ENCODE measurements at places on chromosomes 6 and 20. TPM values are rescaled to one million over a fixed set of nuclear protein-coding genes. Genes with fewer than 3 reads are reported as not detected.
A peak's percentile ranks its signal among the peaks of the same experiment; 100 is the strongest.

MUCL3 gene
- 0.07 TPM for total RNA-seq

SLC2A10 gene
- 24.9 TPM for total RNA-seq

CCM2L gene
- total RNA-seq: not detected

OOEP gene
- total RNA-seq: 7.0 TPM

GRCh38 chr6:43075670-43076463, at the start of gene PTK7:
PTK7 (plus strand) TSS chr6:43076314; CDS start chr6:43076489, 175 bp downstream.
- H3K36me3 ChIP-seq: peaks cover 14% of the 10 kb centered on the region
- no peaks in the 10 kb centered on the region for H3K27me3 ChIP-seq
- H3K27ac ChIP-seq: no peak within 1 kb of the TSS
- peaks cover 14% of the 10 kb centered on the region for H3K4me1 ChIP-seq
- DNase-seq: peak; percentile 76

- H3K27me3 ChIP-seq: no peaks in the 10 kb centered on the region
- H3K27ac ChIP-seq: no peak overlapping the region
- H3K4me1 ChIP-seq: no peaks in the 10 kb centered on the region
- H3K4me3 ChIP-seq: no peak overlapping the region
- no peak for DNase-seq
Measured at GRCh38 chr6:164208371-164208770, 793.9 kb downstream of the QKI start.

DNA sequence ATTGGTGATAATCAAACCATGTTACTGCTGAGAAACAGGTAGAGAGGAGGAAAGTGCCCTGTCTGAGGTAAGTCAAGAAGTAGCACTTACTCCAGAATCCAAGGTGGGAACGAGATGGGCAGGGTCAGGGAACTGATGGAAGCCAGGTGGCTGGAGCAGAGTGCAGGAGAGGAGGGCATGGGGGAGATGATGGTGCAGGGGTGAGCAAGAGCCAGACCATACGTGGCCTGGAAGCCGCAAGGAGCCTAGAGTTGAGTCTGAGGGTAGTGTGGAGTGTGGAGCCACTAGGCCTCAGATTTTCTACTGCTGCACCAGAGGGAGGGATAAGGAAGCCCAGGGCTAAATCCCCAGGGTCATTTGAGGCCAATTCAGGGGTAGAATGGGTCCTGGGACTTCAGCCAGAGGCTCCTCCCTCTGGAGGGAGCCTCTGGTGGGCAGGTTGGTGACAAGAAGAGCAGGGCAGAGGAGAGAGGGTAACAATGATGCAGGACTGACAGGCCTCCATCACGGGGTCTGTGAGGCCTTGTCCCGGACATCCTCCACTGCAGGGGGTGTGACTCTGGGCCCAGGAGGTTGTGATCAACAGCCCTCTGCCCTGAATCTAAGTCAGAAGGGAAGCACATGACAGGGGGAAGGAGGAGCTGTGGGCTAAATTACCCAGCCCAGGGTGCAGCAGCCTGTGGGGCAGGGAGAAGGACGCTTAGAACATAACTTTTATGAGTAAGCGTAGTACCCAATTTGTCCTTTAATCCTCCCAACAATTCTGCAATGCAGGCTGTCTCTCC, 28.7 kb downstream of the COX4I2 start:
- no peaks in the 10 kb centered on the region for H3K27me3 ChIP-seq

GRCh38 chr20:48875233-48875913, 46.1 kb upstream of the ARFGEF2 start:
- DNase-seq: no peak
- no peak overlapping the region for H3K4me3 ChIP-seq
- no peaks in the 10 kb centered on the region for H3K36me3 ChIP-seq
- H3K27ac ChIP-seq: no peak overlapping the region
- H3K4me1 ChIP-seq: peaks cover 24% of the 10 kb centered on the region
- peaks cover 17% of the 10 kb centered on the region for H3K27me3 ChIP-seq

GRCh38 chr6:14275493-14275851, 157.9 kb downstream of the CD83 start:
- H3K27me3 ChIP-seq: no peaks in the 10 kb centered on the region
- no peak for DNase-seq
- H3K27ac ChIP-seq: no peak overlapping the region
- peaks cover 5% of the 10 kb centered on the region for H3K36me3 ChIP-seq
- H3K4me3 ChIP-seq: no peak overlapping the region

DNA sequence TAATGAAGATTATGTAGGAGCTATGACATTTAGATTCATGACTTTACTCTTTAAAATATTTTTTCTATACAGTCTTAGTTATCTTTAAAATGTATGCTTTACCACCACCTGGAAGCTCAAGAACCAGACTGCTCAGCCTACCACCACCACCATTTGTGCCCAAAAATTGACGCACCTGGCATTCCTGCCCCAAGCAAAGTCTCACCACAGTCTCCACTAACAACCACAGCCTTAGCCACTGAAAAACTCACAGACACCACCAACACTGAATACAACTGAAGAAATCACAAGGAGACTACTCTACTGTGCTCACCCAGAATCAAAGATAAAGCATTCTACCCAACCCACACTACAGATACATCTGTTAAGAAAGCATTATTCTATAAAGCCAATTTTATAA, 201.9 kb upstream of the PDE10A start:
- no peak overlapping the region for H3K27ac ChIP-seq
- H3K4me3 ChIP-seq: no peak overlapping the region
- no peak for DNase-seq
- H3K27me3 ChIP-seq: peaks cover 33% of the 10 kb centered on the region

- peaks cover 13% of the 10 kb centered on the region for H3K4me1 ChIP-seq
- peaks cover 49% of the 10 kb centered on the region for H3K27me3 ChIP-seq
- peaks cover 3% of the 10 kb centered on the region for H3K36me3 ChIP-seq
- DNase-seq: peak; percentile 55
- H3K27ac ChIP-seq: no peak overlapping the region
Measured at GRCh38 chr6:166775180-166775922, 148.3 kb upstream of the RPS6KA2 start.

- no peak overlapping the region for H3K4me3 ChIP-seq
- no peaks in the 10 kb centered on the region for H3K36me3 ChIP-seq
- peaks cover 26% of the 10 kb centered on the region for H3K27me3 ChIP-seq
- H3K4me1 ChIP-seq: no peaks in the 10 kb centered on the region
Measured at GRCh38 chr20:62782893-62783278, 13.4 kb upstream of the MRGBP start.

DNA sequence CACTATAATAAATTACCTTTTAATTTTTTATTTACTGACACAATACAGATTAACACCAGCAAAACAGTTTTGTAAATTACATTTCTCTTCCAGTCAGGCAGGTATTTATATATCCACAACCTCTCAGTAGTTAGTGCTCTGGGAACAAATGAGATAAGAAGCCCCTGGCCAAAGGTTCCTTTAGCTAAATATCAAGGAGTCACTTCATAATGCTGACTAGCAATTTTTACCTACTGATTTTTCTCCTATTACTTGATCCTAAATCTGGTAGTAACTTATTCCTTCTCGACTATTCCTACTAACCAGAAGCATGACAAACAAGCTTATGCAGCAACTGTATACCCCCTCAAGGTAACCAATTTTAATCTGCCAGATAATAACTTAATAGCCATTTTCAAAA, 46.3 kb downstream of the SEC63 start:
- no peaks in the 10 kb centered on the region for H3K4me1 ChIP-seq
- DNase-seq: no peak
- no peak overlapping the region for H3K27ac ChIP-seq
- H3K4me3 ChIP-seq: no peak overlapping the region
- peaks cover 29% of the 10 kb centered on the region for H3K36me3 ChIP-seq
- no peaks in the 10 kb centered on the region for H3K27me3 ChIP-seq

GRCh38 chr20:59568509-59569024, 35.8 kb upstream of the PHACTR3 start:
- H3K27me3 ChIP-seq: peaks cover 54% of the 10 kb centered on the region
- no peak overlapping the region for H3K4me3 ChIP-seq
- H3K4me1 ChIP-seq: no peaks in the 10 kb centered on the region
- no peak overlapping the region for H3K27ac ChIP-seq
- no peaks in the 10 kb centered on the region for H3K36me3 ChIP-seq
- no peak for DNase-seq

DNA sequence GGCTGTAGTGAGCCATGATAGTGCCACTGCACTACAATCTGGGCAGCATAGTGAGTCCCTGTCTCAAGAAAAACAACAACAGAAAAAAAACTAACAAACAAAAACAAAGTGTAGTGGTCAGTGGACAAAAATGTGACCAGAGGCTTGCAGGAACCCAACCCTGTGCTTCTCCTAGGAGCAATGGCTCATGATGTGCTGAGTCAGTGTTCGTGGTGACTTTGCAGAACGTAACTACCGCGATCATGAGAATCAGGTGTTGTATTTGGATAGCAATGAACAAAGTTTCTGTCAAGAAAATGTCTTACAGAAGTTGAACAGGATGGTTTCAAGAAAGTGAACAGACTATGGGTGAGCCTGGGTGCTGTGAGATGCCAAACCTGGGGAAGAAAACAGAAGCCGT, 18.5 kb upstream of the FOXC1 start:
- H3K36me3 ChIP-seq: no peaks in the 10 kb centered on the region
- H3K4me1 ChIP-seq: no peaks in the 10 kb centered on the region
- no peak overlapping the region for H3K4me3 ChIP-seq
- no peak overlapping the region for H3K27ac ChIP-seq

DNA sequence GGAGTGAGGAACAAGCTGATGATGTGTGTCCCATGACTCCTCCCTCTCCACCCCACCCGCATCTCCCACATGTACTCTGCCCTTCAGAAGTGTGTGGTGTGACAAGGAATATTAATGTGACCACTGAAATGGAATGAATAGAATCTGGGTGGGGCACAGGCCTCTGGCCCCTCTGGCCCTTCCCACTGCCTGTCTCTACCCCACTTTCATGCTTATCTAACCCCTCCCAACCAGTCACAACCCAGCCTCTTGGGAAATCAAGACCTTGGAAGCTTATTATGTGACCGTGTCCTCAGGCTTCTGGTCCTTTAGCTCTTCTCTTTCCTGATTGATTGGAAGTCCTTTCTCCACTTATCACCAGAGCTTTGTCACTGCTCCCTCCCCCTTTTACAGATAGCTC, 312.2 kb upstream of the SOX4 start:
- no peak overlapping the region for H3K4me3 ChIP-seq
- H3K27ac ChIP-seq: no peak overlapping the region
- no peaks in the 10 kb centered on the region for H3K27me3 ChIP-seq
- DNase-seq: peak; percentile 60
- H3K4me1 ChIP-seq: peaks cover 35% of the 10 kb centered on the region

GRCh38 chr20:13870170-13870748, 85.4 kb downstream of the NDUFAF5 start:
- no peak overlapping the region for H3K4me3 ChIP-seq
- DNase-seq: no peak
- H3K4me1 ChIP-seq: no peaks in the 10 kb centered on the region
- peaks cover 11% of the 10 kb centered on the region for H3K27me3 ChIP-seq

- no peak overlapping the region for H3K27ac ChIP-seq
- no peaks in the 10 kb centered on the region for H3K4me1 ChIP-seq
- H3K27me3 ChIP-seq: peaks cover 39% of the 10 kb centered on the region
- DNase-seq: peak; percentile 53
- H3K4me3 ChIP-seq: peak overlapping the region; percentile 50
- peaks cover under 1% of the 10 kb centered on the region for H3K36me3 ChIP-seq
Measured at GRCh38 chr6:170152124-170152926, 138.6 kb downstream of the DLL1 start.

- H3K27me3 ChIP-seq: no peaks in the 10 kb centered on the region
- DNase-seq: no peak
- no peak overlapping the region for H3K27ac ChIP-seq
- H3K4me3 ChIP-seq: no peak overlapping the region
- peaks cover 15% of the 10 kb centered on the region for H3K4me1 ChIP-seq
- H3K36me3 ChIP-seq: no peaks in the 10 kb centered on the region
Measured at GRCh38 chr6:157732007-157732406, 91.0 kb upstream of the SNX9 start.

DNA sequence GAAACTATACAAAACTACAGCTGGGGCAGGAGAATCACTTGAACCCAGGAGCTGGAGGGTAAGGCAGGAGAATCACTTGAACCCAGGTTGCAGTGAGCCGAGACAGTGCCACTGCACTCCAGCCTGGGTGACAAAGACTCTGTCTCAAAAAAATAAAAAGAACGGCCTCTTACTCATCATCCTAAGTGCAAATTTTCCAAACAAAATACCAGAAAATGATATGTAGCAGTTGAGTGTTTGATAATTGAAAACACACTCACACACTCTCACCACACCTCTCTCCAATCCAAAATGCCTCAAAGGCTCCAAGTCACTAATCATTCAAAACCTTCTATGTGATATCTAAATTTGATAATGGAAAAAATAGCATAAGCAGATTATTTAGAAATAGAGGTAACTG, 198.6 kb upstream of the SHLD1 start:
- H3K27ac ChIP-seq: no peak overlapping the region
- H3K36me3 ChIP-seq: peaks cover under 1% of the 10 kb centered on the region
- no peaks in the 10 kb centered on the region for H3K4me1 ChIP-seq
- no peak overlapping the region for H3K4me3 ChIP-seq
- no peak for DNase-seq

DNA sequence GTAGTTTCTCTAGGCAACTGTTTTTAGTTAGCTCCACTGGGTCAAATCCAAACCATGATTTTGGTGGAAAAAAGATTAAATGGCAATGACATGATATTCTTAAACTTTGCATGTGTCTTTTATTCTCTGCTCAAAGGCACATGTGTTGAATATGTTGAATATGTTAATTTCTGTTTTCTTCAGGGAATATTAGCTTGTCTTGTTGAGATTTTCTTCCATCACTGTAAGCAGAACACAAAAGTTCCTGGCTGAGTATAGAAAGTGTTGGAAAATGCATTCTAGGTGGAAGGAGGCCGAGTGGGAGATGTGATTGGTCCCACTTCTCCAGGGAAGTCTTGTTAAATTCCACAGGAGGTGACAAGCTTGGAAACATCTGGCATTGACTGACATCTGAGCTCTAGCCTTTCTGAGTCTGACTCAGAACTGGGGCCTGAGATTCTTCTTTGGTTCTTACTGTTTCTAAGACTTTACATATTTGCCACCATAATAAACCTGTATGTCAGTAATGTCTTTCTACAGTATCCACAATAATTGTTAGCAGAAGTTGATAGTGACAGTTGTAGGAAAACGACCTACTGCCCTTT, 81.1 kb downstream of the LAMA4 start:
- no peak overlapping the region for H3K27ac ChIP-seq
- H3K4me3 ChIP-seq: no peak overlapping the region
- H3K4me1 ChIP-seq: no peaks in the 10 kb centered on the region
- no peaks in the 10 kb centered on the region for H3K27me3 ChIP-seq

DNA sequence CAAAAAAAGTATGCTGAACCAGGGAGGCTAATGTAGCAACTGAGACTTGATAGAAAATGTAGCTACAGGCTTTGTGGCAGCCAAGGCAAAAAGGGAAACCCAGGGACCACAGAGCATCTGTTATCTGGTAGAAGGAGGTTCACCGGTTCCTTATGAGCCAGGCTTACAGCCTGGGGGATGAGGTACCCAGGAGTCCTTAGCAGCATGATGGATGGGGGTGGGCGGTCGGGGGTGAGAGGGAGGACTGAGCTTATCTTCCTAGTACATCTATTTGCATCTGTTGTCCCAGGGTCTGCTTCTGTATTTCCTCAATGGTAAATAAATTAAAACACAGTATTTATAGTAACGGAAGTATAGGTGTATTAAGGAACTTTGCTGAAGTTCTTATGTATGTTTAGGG, 1.1 kb upstream of the GDAP1L1 start:
- DNase-seq: no peak
- H3K27ac ChIP-seq: no peak overlapping the region
- H3K4me3 ChIP-seq: no peak overlapping the region
- no peaks in the 10 kb centered on the region for H3K36me3 ChIP-seq

- no peak for DNase-seq
- H3K36me3 ChIP-seq: no peaks in the 10 kb centered on the region
- no peaks in the 10 kb centered on the region for H3K4me1 ChIP-seq
- H3K27me3 ChIP-seq: no peaks in the 10 kb centered on the region
- H3K4me3 ChIP-seq: no peak overlapping the region
Measured at GRCh38 chr6:78059171-78059570, 406.3 kb downstream of the MEI4 start.

All from Calu3 (cell line).